ENCODE measurements at places on chromosomes 7 and 10.

GRCh38 chr10:132237871-132238270 is 51.1 kb downstream of the DPYSL4 start:
- no peak overlapping the region for H3K27ac ChIP-seq
- no peaks in the 10 kb centered on the region for H3K36me3 ChIP-seq
- no peaks in the 10 kb centered on the region for H3K4me1 ChIP-seq
- no peak for DNase-seq

- no peak overlapping the region for H3K4me3 ChIP-seq
- no peaks in the 10 kb centered on the region for H3K27me3 ChIP-seq
- H3K4me1 ChIP-seq: no peaks in the 10 kb centered on the region
- H3K36me3 ChIP-seq: no peaks in the 10 kb centered on the region
Observed at GRCh38 chr10:4766454-4766853, 59.6 kb upstream of the AKR1E2 start.

GRCh38 chr10:110508159-110508788 is 10.6 kb downstream of the DUSP5 start:
- H3K27me3 ChIP-seq: no peaks in the 10 kb centered on the region
- DNase-seq: no peak
- H3K4me1 ChIP-seq: peaks cover 22% of the 10 kb centered on the region
- H3K4me3 ChIP-seq: no peak overlapping the region
- no peak overlapping the region for H3K27ac ChIP-seq

DNA sequence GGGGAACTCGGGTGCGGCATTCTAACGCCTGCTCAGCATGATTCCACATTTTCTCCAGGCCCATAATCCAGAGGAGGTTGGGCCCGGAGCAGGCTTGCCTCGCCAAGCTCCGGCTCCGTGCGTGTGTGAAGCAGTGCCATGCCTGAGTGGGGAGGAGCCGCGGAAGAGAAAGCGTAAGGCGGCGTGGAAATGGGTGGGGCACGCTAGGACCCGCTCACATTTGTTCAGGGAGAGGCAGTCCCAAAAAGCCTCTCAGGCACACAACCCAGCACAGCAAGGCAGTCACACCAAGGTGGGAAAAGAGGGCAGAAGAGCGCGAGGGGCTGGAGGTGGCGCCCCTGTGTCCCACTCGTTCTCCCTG is 695 bp upstream of the VDAC2 start:
- DNase-seq: no peak
- H3K4me3 ChIP-seq: peak overlapping the region; percentile 97
- H3K36me3 ChIP-seq: peaks cover 12% of the 10 kb centered on the region
- H3K27me3 ChIP-seq: no peaks in the 10 kb centered on the region
- peaks cover 20% of the 10 kb centered on the region for H3K4me1 ChIP-seq

GRCh38 chr7:2966466-2967078 is 77.1 kb downstream of the CARD11 start:
- no peaks in the 10 kb centered on the region for H3K36me3 ChIP-seq
- peaks cover 11% of the 10 kb centered on the region for H3K4me1 ChIP-seq
- no peak overlapping the region for H3K4me3 ChIP-seq
- no peaks in the 10 kb centered on the region for H3K27me3 ChIP-seq
- no peak for DNase-seq

- no peak overlapping the region for H3K4me3 ChIP-seq
- no peaks in the 10 kb centered on the region for H3K27me3 ChIP-seq
- no peak overlapping the region for H3K27ac ChIP-seq
- no peak for DNase-seq
Observed at GRCh38 chr7:87370660-87371180, 25.3 kb downstream of the CROT start.
